ENCODE measurements at places on chromosomes 5 and 9.

GRCh38 chr9:124298646-124299235 is 41.0 kb downstream of the NEK6 start:
- no peaks in the 10 kb centered on the region for H3K36me3 ChIP-seq
- H3K4me3 ChIP-seq, result no peak overlapping the region
- peaks cover 81% of the 10 kb centered on the region for H3K4me1 ChIP-seq

DNA sequence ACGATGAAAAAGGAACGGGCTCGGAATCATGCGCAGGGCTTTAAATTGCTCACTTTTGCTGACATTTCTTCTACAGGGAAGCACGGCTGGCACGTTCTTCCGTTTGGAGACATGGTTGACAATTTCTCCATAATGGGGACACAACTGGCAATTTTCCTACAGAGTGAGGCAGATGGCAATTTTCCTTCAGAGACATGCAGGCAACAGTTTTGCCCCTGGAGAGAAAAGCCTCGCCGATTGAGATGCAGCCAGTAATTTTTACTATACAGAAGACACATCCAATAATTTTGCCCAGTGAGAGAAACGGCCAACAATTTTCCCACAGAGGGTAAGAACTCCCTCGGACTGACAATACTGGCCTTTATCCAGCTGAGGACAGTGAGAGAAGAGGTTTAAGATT is 90.9 kb upstream of the GPR151 start:
- no peak for DNase-seq
- no peaks in the 10 kb centered on the region for H3K4me1 ChIP-seq
- H3K27ac ChIP-seq, result no peak overlapping the region
- H3K4me3 ChIP-seq, result no peak overlapping the region
- H3K27me3 ChIP-seq, result peaks cover 7% of the 10 kb centered on the region

- H3K4me1 ChIP-seq, result no peaks in the 10 kb centered on the region
- no peak overlapping the region for H3K4me3 ChIP-seq
- H3K27me3 ChIP-seq, result no peaks in the 10 kb centered on the region
- DNase-seq, result no peak
- no peaks in the 10 kb centered on the region for H3K36me3 ChIP-seq
- H3K27ac ChIP-seq, result no peak overlapping the region
Observed at GRCh38 chr5:162301356-162301755, 233.8 kb downstream of the GABRG2 start.

GRCh38 chr9:119810645-119811429 is 441.6 kb upstream of the BRINP1 start:
- no peaks in the 10 kb centered on the region for H3K36me3 ChIP-seq
- no peaks in the 10 kb centered on the region for H3K27me3 ChIP-seq
- no peaks in the 10 kb centered on the region for H3K4me1 ChIP-seq

All from HCT116 (cell line).